KG1 (cell line): ENCODE measurements at places on chromosomes 7 and 10.

DNA sequence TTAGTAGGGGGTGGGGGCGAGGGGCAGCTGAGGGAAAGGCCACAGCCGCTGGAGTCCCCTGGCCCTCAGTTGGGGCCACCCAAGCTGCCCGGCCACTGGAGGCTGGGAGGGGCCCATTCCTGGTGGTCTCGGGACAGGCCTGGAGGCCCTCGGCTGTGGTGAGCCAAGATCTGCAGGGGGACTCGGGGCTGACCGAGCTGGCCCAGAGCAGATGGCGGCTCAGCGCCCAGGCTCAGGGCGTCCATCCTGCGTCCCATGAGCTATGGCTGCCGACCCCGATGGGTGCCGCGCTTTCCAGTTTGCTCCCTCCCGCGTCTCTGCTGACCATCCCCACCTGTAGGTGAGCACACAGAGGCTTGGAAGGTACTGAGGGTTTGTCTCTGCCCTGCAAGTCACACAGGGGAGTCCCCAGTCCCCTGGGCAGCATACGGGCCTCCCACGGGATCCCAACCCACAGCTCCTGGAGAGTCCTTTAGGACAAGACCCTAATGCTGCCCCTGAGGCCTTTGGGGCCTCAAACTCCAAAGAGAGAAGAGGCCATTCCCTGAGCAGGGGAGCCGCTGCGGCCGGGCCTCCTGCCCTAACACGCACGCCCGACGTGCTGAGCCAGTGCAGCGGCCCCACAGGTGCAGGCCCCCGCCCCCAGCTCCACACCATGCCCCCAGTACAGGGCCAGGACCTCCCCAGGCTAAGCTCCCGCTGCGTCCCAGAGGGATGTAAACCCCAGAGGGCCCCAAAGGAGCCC, 107.2 kb downstream of the MICALL2 start:
- no peak for DNase-seq

GRCh38 chr10:99872367-99873162, 90.1 kb downstream of the ABCC2 start:
- DNase-seq = no peak

GRCh38 chr10:113995201-113995600, 48.5 kb upstream of the ADRB1 start:
- no peak for DNase-seq

DNA sequence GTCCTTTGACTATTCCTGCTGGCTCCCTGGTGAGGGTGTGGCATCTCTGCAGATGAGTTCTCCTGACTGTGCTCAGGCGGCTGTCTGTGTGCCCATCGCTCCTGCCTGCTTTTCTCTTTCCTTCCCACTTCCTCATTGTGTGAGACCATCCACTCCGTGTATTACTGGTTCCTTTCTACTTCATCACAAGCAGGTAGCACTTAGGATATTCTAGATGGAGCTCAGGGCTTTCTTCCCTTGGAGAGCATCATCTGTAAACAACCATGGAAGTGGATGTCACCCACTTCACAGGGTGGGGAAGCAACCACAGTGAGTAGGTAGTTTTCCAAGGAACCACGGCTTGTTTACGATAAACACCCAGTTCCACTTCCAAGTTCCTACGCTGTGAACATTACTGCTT, 15.7 kb downstream of the DNAJB6 start:
- DNase-seq = no peak

DNA sequence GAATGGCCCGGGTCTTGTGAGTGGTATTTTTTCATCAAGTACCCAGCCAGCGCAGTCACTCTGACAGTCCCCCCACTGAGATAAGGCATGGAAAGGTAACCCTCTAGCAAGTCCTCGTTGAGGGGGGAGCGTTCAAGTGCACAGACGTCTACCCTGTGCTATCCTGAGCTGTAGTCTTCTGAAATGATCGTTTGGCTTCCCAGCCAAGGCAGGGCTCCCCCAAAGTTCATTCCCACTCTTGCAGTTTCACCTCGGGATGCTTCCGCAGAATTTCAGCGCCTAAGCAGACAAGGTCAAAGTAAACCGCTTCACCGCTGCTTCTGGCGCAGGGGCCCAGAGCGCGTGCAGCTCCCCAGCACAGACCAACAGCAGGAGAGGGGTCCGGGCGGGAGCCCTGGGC, 1.8 kb downstream of the INSYN2A start:
- no peak for DNase-seq

DNA sequence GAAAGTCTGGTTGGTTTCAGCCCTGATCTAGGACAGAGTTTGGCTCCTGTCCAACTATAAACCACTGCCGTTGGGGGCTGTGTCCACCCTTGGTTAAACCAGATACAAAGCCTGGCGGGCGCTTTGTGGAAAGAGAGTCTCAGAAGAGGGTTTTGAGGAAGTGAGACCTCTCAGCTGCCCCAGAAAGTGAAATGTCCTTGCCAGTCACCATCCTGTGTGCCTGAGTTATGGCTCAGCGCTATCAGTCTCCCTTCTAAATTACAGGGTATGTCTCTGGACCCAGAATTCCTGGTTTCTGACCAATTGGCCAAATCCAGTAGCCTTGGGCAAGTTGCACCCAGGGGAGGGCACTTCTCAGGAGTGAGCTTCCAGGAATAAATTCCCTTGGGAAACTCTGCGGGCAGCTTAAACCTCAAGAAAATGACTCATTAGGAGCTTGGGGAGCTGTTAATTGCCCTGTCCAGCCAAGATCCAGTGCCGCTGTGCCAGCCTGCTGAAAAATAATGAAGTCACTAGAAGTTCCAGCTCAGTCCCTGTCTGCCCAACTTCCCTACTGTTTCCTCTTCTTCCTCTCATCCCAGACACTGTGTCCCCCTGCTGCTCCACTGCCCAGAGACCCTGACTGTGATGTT, 66.7 kb upstream of the PDZD8 start:
- no peak for DNase-seq

- DNase-seq = no peak
Measured at GRCh38 chr7:75644589-75644988, 94.2 kb downstream of the HIP1 start.

GRCh38 chr10:7161484-7162250, 249.2 kb downstream of the SFMBT2 start:
- DNase-seq = no peak

GRCh38 chr10:5504146-5505072, 5.0 kb upstream of the CALML5 start:
- DNase-seq = no peak

DNA sequence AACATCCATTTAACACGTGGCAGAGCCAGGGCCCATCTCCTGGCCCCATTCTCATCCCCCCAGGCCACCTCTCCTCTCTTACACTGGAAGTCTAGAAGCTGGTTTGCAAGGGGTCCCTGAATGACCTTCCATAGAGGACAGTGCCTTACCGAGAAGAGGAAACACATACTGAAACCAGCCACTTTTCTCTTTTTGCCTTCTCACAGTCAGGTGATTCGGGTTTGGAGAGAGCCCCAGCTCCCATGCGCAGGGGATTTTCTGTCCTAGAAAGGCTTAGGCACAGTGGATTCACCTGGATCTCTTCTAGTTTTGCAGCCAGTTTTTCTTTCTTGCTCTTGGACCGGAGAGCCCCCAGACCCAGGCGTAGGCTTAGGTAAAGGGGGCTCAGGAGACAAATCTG, 334.1 kb upstream of the C7orf33 start:
- no peak for DNase-seq
